Kidney (tissue), 22 donors: ENCODE measurements at places on chromosomes 7 and 10.

GRCh38 chr10:121838149-121838548, 89.7 kb downstream of the ATE1 start:
- no peaks in the 10 kb centered on the region for H3K27me3 ChIP-seq

GRCh38 chr7:155867734-155868400, 55.6 kb upstream of the SHH start:
- no peaks in the 10 kb centered on the region for H3K36me3 ChIP-seq
- H3K27me3 ChIP-seq, result no peaks in the 10 kb centered on the region
- no peak overlapping the region for H3K4me3 ChIP-seq
- no peaks in the 10 kb centered on the region for H3K4me1 ChIP-seq

GRCh38 chr10:11741608-11742007, 574 bp upstream of the ECHDC3 start:
- H3K36me3 ChIP-seq, result no peaks in the 10 kb centered on the region
- DNase-seq, result no peak
- no peaks in the 10 kb centered on the region for H3K27me3 ChIP-seq
- no peaks in the 10 kb centered on the region for H3K4me1 ChIP-seq
- H3K27ac ChIP-seq, result no peak overlapping the region

- no peak for DNase-seq
- no peak overlapping the region for H3K27ac ChIP-seq
- H3K4me3 ChIP-seq, result no peak overlapping the region
- no peaks in the 10 kb centered on the region for H3K4me1 ChIP-seq
These were observed 88.8 kb downstream of the JCAD start for GRCh38 chr10:29970576-29970975.

GRCh38 chr10:17113889-17114540, 15.6 kb downstream of the CUBN start:
- H3K4me1 ChIP-seq, result no peaks in the 10 kb centered on the region
- no peak overlapping the region for H3K27ac ChIP-seq
- no peak for DNase-seq
- no peaks in the 10 kb centered on the region for H3K27me3 ChIP-seq
